Stimulated activated CD4-positive, alpha-beta T cell treated with anti-CD3 and anti-CD28 coated beads, Interleukin-1b, Interleukin-23, amount 100 ng/mL, for 48 hours (primary cell): ENCODE measurements at places on chromosomes 6 and 20.

- DNase-seq, result no peak
Observed at GRCh38 chr20:48733296-48733790, 94.5 kb downstream of the PREX1 start.

DNA sequence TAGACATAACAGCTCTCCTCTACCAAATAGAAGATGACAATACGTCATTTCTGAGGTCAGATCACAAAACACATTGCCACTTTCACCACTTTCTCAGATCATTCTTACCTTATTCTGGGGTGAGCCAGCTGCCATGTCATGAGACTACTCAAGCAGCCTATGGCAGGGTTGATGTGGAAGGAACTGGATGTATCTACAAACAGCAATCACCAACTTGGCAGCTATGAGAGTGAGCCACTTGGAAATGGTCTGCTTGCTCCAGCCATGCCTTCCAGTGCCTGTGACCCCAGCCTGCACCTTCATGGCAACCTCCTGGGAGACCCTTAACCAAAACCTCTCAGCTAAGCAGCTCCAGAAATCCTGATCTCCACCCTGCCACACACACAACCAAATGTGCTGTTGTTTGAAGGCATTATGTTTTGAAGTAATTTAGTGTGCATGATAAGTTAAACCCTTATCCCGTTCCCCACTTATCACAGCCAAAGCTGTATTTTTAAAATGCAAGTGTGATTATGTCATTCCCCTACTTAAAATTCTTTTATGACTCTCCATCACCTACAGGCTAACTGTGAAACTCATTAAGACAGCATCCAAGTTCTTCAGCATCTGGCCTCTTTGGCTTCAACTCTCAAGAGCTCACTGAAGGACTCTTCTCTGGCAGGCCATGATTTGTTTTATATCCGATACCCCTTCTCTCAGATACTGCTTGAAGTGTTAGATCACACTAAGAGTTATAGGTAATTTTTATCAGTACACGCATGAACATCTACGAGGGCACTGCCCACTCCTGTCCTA, 150.6 kb downstream of the LY86 start:
- DNase-seq, result no peak

DNA sequence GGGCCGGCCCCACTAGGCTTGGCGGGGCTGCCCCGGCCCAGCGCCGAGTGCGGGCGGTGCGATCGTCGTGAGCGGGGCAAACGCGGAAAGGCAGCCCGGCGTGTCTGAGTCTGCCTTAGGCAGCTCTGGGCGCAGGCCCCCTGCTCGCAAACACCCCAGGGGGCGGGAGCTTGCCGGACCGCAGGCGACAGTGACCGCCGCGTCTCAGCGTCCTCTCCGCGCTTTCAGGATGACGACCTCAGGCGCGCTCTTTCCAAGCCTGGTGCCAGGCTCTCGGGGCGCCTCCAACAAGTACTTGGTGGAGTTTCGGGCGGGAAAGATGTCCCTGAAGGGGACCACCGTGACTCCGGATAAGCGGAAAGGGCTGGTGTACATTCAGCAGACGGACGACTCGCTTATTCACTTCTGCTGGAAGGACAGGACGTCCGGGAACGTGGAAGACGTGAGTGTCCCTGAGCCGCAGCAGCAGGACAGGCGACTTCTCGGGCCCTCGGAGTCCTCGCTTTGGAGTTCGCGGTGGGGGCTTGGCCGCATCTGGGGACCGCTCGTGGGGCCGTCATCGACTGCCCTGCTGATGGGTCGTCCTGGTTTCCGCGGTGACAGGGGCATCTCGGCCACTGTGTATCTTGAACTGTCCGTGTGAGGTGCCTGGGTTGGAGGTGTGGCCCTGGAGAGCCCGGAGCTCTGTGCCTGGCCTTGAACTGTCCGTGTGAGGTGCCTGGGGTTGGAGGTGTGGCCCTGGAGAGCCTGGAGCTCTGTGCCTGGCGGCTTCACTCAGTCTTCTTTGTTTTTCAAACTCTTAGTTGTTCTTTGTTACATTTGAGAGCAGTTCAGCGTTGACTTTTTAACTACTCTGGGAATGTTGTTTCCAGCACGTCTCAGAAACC, 786 bp downstream of the ADRM1 start:
- no peak for DNase-seq

DNA sequence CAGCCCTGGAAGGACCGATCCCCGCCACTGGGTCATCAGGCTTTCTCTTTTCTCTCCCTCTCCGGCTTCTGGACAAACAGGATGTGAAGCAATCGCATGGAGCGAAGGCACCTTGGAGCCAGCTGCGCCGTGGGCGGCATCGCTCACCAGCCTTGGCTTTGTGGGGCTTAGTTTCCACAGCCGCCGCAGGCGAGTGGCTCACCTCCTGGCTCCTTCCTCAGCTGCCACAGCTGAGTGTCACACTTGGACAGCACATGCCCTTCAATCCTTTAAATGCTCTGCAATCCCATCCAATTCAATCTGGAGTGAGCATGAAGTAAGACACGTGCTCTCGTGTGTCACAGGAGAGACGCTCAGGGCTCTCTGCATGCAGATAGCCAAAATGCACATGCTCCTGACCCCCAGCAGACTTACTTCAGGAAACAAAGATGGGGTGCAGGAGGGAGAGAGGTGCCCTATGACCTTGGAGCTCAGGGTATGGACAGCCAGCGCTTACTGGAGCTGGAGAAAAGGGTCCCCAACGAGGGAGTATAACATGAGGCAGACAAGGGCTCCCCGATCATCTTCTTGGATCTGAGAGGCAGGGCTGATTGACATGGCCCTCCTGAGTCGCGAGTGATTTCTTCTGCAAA, 70.9 kb downstream of the BMP7 start:
- DNase-seq, result no peak

DNA sequence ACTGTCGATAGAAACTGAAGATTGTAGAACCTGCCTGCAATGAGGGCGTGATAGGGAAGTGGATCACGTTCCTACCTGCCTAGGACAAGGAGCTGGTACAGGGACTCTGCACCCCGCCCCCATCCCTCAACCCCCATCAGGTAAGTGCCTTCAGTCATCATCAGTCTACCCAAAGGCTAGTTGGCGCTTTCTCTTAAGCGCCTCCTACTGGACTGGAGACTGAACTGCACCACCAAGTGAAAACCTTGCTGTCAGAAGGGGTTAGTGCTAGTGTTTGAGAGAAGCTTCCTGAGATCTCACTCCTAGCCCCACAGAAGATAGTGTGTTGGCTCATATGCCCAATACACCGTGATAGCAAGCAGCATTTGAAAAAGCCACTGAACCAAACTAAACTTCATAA, 706.5 kb upstream of the MAN1A1 start:
- no peak for DNase-seq

DNA sequence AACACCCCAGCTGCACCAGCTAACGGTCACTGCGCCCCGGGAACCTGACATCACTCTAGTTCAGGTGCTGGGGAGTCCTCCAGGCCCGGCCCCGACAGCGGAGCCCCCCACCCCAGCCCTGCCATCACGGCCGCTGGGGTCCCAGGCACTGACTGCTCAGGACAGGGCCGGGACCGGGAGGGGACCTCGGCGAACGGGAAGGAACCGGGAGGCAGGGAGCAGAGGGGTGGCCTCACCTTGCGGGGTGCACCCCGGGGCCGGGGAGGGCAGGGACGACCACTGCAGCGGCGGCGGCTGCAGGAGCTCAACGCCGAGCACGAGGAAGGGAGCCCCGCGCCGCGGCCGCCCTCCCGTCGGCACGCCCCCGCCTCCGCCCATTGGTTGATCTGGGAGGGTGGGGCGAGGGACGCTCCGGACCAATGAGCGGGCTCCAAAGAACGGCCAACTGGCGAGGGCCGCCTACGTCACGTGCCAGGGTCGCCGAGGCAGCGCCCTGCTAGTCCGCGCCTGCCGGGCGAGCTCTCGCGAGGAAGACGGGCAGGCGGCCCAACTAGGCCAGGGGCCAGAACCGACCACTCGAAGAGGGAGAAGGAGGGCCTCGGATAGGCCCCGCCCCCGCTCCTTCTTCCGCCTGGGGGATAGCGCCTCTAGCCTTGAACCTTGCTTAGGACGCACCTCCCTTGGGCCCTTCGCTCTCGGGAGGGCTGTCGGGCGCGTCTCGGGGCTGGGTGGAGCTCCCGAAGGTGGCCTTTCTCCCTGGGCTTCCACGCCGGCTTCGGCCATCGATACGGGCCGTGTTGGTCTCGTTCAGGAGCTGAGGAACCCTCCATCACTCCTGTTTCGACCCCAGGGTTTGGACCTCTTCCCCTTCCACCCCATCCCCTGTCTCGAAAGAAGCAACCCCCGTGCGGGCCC, at the start of gene ADISSP:
Gene ADISSP, minus strand, starts transcription at position 327 of the 915 bp plus-strand sequence. CDS start 7,653 bp downstream, outside the sequence.
- DNase-seq, result peak; percentile 99

- no peak for DNase-seq
Observed at GRCh38 chr6:150712505-150713252, 113.0 kb downstream of the PLEKHG1 start.

DNA sequence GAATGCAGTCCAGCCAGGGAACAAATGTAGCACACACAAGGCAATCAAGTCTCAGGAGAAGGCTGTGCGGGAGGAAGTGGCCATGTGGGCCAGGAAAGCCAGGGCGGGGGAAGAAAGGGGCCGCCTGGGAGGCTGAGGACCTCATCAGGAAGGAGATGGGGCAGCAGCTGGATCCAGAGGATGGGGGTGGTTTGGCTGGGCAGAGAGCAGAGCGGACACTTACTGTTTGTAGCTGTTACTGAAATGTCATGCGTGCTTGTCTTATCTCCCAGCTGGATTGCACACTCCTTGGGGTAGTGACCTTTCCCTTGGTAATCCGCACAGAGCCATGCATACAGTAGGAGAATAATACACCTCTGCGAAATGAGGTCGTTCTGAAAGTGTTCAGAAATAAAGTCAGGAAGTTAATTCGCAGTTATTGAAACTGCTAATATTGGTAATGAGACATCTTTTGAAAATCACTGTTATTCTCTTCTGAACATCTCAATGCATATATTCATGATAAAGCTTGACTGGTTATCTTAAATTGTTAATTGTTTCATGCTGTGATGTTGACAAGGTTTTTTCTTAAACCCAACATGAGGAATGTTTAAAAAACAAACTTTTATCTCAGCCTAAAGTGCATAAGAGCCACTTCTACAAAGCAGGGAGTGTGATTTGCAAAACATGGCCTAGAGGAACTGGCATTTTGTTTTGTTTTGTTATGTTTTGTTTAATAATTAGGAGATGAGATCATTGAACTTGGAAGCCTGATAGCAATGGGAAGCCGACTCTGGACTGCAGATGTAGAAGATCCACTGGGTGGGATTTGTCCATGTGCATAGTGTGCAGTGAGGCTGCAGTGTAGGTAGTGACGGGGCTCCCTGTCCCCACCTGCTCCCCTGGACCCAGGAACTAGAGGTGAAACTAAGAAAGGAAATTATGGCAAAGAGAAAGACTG, 18.0 kb upstream of the MAP3K4 start:
- no peak for DNase-seq

DNA sequence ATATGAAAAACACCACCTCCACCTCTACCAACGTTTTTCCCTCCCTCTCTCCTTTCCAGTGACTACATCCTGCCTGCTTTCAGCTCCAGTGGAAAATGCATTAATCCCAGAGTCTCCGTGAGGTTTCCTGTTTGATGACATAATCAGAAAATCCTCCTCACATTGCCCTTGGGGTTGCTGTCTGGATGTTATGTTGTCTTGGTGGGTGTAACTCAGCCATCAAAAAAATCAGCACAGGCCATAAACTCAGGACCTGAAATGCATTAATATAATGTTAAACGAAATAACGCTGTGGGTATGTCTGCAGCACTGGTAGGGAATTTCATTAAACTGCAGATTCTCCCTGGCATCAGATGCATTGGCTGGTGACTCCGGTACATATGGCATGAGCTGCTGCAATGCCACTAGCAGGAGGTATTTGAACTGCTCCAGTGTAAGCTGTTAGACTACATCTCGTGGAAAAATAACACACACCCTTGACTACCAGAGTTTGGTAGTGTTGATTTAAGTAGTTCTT, 297.8 kb downstream of the PRL start:
- no peak for DNase-seq

DNA sequence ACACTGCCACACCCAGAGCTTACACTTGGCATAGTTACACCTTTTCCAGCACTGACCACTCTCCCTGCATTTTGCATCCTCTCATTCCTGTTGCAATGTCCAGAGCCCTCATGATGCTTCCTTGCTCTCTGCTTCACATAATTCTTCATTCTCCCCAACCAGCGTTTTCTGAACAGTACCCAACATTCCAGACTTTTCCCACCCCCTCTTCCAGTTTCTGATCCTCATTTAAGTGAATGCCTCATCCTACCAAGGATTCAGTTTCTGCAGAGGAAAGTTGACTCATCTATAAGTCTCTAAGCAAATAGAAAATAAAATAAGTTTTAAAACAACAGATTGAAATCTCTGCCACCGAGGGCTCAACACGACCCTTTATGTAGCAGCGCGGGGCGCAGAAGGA, 321.3 kb upstream of the TCF21 start:
- DNase-seq, result no peak

DNA sequence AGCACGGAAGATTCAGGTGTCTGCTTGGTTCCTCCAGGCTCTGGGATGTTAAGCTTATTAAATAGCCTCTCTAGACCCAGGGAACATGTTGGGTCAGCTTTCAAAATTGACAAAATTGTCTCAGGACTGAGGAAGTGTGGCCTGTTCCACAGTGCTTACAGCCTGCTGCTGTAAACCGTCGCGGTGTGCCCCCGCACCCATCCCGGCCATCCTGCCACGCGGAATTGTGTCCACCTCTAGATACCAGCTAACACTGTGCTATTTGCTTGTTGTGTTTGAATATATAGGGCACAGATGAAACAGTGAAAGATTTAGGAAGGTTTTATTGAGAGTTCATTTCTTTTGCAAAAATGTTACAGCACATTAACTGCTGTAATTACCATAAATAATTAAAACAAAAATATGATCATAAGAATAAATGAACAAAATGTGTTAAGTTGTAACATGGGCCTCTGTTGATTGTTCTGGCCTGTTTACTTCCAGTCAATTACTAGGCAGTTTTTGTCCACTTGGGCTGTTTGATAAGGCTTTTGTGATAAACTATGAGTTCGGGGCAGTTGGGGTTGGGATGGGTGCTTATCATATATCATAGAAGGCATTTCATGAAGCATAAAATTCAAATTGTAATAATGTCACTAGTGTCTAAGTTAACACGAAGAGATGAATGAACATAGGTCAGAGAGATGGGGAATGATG, 77.4 kb downstream of the ARID1B start:
- no peak for DNase-seq

DNA sequence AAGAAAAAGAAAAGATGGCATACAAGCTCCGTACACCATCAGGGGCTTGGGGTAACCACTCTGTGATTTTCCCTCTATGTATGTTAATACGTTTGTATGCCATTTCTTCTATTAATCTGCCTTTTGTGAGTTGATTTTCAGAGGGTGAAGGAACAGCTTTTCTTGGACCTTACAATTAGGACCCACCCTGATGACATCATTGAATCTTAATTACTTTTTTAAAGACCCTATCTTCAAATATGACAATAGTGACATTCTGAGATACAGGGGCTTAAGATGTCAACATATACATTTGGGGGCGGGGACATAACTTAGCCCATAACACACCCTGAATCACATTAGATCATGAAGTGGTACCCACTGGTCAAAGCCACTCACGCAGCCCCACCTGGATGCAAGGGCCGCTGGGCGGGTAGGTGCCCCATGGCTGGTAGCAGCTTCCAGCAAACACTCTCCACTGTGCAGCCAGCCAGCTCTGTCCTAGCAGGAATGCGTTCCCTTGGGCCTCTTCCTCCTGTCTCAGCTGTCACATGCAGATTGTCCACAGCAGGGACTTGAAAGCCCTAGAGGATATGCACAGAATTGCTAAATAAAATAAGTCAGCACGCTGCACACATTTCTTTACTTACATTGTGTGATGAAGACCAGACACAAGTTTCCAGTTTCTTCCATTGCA, 74.5 kb downstream of the FOXF2 start:
- DNase-seq, result no peak
